T-helper 2 cell treated with Interferon-gamma antibody and Interleukin-4, amounts not matched to agents 100 ng/mL and 5 ng/mL, for 36 hours (primary cell): ENCODE measurements at places on chromosomes 11 and 22. TPM values are rescaled to one million over a fixed set of nuclear protein-coding genes. Genes with fewer than 3 reads are reported as not detected.

Gene OR6M1
- not detected in 2 replicates for total RNA-seq

Gene FOLR2
- not detected in 2 replicates for total RNA-seq

Gene KCNQ1OT1
- total RNA-seq = 0.48 TPM in 2 replicates

Gene MRGPRF
- total RNA-seq = not detected in 2 replicates

Gene PTGDR2
- total RNA-seq = 31.5 and 32.7 TPM in 2 replicates

Gene ALDH3B1
- not detected in 2 replicates for total RNA-seq

Gene NNMT
- total RNA-seq = not detected in 2 replicates

Gene TSPAN4
- total RNA-seq = 8.5 and 8.8 TPM in 2 replicates

Gene FGF19
- total RNA-seq = not detected in 2 replicates

Gene EMID1
- total RNA-seq = 0.14 and 0.39 TPM in 2 replicates

Gene VSIG2
- total RNA-seq = 0.18 TPM in 1 of 2 replicates, not detected in the other

Gene STX3
- total RNA-seq = 40.3 and 41.0 TPM in 2 replicates

Gene TSSK2
- not detected in 2 replicates for total RNA-seq

Gene GGTLC2
- total RNA-seq = not detected in 2 replicates

Gene LRRC55
- total RNA-seq = not detected in 2 replicates
